ENCODE measurements at places on chromosomes 13 and 19.

GRCh38 chr13:93227280-93227877 lies 772 bp downstream of the GPC6 start:
- DNase-seq: no peak

- no peak for DNase-seq
Observed at GRCh38 chr13:112877539-112877938, 91.5 kb upstream of the MCF2L start.

DNA sequence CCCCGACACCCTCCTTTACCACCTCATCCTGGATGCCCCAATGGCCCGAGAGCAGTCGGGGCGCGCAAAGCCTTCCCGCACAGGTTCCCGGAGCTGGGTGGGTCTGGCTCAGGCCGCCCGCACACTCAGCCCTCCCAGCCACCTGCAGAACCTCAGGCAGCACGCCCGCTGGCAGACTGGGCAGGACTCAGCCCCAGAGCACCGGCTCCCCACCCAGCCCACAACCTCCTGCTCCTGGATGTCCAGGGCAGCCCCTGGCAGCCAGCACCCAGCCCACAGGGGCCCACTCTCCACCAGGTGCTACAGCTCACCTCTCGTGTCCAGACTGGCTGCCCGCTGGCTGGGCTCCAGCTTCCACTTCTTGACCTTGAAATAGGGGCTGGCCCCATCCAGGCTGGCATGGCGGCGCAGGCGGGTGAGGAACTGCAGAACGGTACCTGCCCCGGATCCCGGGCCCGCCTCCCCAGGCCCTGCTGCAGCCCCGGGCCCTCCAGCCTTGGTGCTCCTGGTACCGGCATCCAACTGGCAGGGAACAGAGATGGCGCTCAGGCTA lies 4.6 kb downstream of the CBARP start:
- DNase-seq: no peak

- DNase-seq: no peak
Observed at GRCh38 chr19:32361574-32362317, 16.3 kb downstream of the ZNF507 start.

DNA sequence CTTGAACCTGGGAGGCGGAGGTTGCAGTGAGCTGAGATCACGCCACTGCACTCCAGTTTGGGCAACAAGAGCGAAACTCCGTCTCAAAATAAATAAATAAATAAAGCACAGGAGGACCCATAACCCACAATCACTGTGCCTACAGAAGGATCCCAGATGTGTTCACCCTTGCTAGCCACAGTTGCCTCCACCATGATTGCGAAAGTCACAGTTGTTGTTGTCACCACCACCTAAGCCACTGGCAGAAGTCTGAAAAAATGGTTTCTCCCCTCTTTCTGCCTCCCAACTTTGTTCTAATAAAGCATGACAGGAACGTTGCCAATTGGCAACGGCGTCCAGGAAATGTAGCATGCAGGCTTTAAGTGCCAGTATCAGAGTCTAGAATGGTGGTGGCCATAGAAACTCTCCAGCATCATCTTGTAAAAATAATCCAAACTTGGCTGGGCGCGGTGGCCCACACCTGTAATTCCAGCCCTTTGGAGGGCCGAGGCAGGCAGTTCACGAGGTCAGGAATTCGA lies 2.2 kb upstream of the EPS15L1 start:
- no peak for DNase-seq

- DNase-seq: no peak
Observed at GRCh38 chr19:49818649-49819370, 721 bp downstream of the MED25 start.

DNA sequence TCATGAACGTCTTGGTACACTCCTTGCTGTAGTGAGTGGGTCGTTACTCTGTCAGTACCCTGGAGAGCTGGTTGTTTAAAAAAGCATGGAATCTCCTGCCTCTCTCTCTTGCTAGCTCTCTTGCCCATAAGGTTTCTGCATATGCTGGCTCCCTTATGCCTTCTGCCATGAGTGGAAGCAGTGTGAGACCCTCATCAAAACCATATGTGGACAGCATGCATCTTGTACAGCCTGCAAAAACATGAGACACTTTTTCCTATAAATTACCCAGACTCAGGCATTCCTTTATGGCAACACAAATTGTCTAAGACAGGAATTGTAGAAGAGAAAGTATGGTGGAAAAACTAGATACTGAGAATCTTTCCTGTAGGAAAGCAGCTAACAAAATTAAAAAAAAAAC lies 516.3 kb downstream of the SLITRK6 start:
- DNase-seq: no peak

GRCh38 chr19:43956827-43957226 lies 5.8 kb downstream of the ZNF221 start:
- DNase-seq: no peak

GRCh38 chr13:97339019-97339987 lies 94.7 kb upstream of the RAP2A start:
- no peak for DNase-seq

- no peak for DNase-seq
Observed at GRCh38 chr19:29583196-29583999, 22.7 kb upstream of the POP4 start.

- DNase-seq: no peak
Observed at GRCh38 chr13:44249431-44249836, 124.2 kb upstream of the SERP2 start.

DNA sequence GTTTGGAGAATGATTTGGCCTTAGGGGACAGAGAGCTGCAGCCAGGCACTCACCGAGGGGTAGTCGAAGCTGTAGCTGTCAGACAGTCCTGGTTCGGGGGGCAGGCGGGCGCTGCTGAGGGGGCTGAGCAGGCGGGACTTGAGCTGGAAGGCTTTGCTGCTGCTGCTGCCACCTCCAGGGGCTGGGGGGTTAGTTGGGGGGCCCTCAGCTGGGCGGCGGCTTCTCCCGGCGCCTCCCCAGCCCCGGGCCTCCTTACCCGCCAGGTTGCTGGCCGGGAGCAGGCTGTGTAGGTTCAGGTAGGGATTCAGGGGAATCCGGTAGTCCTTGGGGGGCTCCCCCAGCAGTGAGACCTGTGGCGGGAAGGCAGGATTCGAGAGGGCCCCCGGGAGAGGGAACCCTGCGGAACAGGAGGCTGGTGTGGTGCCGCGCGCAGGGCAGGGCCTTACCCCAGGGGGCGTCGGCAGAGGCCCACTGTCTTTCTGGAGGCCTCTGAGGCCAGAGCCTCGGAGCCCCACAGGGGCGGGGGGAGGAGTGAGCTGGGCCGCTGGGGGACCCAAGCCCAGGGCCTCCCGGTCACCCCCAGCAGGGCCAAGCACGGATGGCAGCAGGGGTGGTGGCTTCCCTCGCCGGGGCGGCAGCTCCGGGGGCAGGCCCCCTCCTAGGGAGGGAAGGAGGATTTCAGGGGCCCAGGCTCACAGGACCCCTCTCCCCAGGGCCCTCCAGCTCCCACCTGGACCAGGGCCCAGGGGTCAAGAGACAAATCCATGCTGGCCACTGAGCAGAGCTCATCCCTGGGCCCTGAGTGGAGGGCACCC lies 5.0 kb upstream of the FDX2 start:
- no peak for DNase-seq

GRCh38 chr19:43316591-43317319 lies 36.7 kb upstream of the CD177 start:
- no peak for DNase-seq

GRCh38 chr13:113141601-113141970 lies 16.9 kb upstream of the PROZ start:
- DNase-seq: no peak

DNA sequence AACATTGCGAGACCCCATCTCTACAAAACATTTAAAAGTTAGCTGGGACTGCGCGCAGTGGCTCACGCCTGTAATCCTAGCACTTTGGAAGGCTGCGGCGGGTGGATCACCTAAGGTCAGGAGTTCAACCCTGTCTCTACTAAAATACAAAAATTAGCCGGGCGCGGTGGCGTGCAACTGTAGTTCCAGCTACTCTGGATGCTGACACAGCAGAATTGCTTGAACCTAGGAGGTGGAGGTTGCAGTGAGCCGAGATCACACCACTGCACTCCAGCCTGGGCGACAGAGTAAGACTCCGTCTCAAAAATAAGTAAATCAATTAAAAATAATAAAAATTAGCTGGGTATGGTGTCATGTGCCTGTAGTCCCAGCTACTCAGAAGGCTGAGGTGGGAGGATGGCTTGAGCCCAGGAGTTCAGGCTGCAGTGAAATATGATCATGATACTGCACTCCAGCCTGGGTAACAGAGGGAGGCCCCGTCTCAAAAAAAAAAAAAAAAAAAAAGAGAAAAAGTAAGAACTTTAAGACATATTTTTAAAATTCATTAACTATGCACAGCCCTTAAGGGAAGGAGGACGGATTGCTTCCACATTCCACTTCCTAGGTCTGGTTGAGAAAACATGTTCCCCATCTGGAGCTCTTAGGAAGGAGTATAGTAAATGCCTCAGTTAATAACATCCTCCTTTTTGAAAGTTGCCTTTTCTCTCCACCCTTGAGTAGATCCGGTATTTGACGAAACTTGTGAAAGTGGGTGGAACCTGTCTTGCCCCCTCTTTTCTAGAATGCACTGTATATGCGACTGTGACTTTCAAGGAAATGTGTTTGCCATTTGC lies 26.1 kb downstream of the EXOC3L2 start:
- no peak for DNase-seq

DNA sequence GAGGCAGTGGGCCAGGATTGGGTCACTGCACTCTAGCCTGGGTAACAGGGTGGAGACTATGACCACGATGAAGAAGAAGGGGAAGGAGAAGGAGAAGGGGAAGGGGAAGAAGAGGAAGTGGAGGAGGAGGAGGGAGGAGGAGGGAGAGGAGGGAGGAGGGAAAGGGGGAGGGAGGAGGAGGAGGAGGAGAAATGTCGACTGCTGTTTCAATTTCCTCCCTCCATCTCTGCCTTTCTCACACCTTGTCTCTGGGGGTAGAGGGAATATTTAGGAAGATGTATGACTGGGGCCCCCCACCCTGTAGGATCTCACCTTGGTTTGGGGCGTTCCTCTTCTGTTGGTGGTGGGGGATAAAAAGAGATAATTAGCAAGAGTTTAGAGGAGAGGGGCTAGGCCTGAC lies 3.8 kb downstream of the TNNT1 start:
- DNase-seq: no peak

DNA sequence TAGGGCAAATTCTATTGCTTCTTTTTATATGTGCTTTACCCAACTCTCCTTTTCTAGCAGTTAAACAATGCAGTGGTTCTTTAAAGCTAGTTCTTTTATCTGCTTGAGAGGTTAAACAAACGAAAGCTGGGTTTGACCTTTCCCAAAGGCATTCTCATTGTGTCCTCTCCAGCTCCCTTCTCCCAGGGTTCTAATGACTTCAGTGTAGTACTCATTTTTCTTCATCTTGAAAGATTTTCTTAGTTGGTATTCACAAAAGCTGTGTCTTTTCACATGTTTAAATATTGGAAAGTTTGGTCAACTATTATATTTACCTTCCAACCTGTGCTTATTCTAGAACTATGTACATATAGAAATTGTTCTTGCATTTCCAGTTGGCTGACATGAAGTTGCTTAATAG lies 1.5 kb downstream of the WASF3 start:
- DNase-seq: no peak

DNA sequence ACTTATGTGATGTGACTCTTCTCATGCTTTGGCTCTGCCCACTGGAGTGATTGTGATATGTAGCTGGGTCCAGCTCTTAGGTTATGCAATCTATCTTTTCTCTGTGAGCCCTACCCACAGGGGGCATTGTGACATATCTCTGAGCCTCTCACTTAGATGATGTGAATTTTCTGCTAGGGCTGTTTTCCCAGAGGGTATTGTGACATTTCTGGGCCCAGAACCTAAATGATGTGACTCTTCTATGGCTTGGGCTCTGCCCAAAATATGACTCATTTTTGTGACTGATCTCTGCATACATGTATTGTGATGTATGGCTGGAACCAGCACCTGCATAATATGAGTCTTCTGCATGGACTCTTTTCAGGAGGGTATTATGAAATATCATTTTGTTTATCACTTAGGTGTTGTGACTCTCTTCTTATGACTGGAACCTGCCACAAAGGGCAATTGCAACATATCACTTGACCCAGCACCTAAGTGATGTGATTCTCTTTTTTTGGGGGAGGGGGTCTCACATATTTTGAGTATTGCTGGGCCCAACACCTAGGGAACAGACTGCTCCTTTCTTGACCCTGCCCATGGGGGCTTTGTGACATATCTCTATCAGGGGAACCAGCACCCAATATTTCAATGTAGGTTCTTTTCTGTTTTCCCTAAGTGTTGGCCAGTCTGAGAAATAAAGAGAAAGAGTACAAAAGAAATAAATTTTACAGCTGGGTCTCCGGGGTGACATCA lies 12.1 kb upstream of the ZNF254 start:
- no peak for DNase-seq

DNA sequence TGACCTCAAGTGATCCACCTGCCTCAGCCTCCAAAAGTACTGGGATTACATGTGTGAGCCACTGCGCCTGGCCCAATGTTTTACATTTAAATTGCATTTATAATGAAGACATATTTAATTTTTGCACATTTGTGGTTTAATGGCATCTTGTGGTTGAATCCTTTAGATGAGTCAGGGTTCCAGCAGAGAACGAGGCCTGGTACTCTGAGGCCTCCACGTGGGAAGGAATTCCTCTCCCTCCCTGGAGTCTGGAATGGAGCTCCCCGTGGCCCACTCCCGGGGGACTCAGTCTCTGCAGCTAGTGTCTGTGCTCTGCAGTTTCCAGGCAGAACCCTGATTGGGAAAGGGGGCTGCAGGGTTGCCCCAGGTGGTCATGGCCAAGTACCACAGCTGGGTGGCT lies 24.2 kb downstream of the ZFR2 start:
- DNase-seq: no peak

DNA sequence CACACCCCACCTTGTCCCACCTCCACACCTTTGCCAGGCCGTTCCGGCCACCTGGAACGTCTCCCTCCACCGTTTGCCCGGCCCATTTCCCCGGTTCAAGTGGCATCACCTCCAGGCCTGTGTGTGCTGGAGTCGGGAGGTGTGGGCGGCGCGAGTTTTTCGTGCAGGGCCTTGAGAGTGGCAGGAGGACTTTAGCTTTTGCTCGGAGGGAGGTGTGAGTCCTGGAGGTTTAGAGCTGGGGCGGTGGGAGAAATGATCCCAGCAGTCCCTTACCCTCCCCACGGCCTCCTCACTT lies 4.3 kb upstream of the PALM start:
- no peak for DNase-seq

DNA sequence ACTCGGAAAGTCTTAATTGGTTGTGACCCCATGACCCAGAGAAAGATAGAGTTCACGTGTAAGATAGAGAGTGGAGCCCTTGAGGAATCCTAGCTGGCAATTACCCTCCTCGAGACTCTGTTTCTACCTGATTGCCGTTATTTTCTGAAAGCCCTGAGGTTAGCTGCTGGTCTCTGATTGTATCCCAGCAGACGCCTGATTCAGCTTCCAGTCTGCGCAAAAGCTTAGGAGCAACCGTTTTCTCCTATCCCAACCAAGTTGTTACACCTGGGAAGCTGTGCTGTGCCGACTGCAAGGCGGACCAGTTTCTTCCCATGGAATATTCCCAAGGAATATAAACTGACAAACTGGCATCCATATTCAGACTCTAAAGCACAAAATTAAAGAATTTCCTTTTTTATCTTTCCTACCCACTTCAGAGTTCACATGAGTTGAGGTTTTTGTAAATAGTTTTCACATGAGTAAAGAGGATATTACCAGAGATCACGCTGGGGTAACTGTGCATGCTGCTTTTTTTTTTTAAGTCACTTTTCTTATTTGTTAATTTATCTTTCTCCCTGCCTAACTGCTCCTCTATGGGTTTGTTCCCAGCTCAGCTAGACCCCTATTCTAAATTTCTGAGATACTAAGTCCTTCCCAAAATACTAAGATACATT lies 1.5 kb upstream of the TRPC4 start:
- DNase-seq: no peak

All from NCI-H1436 treated with DMSO at 0.1 percent for 48 hours (cell line).